Left renal cortex interstitium (tissue), 4 donors: ENCODE measurements at places on chromosomes 11 and 22. TPM values are rescaled to one million over a fixed set of nuclear protein-coding genes. Genes with fewer than 3 reads are reported as not detected.

ANO1 gene
- 14.5 TPM for polyA plus RNA-seq

HEPN1 gene
- polyA plus RNA-seq = 2.0 TPM

MRPL17 gene
- polyA plus RNA-seq = 81.0 TPM

LRRC74B gene
- polyA plus RNA-seq = 0.19 TPM

ISX gene
- 0.41 TPM for polyA plus RNA-seq

INPP5J gene
- 7.8 TPM for polyA plus RNA-seq

AP1B1 gene
- polyA plus RNA-seq = 43.9 TPM

API5 gene
- 108 TPM for polyA plus RNA-seq

- DNase-seq = no peak
Observed at GRCh38 chr11:83648610-83649527, 362.7 kb upstream of the CCDC90B start.

GRCh38 chr11:121274332-121274991 is 18.1 kb upstream of the SC5D start:
- no peak for DNase-seq

DNA sequence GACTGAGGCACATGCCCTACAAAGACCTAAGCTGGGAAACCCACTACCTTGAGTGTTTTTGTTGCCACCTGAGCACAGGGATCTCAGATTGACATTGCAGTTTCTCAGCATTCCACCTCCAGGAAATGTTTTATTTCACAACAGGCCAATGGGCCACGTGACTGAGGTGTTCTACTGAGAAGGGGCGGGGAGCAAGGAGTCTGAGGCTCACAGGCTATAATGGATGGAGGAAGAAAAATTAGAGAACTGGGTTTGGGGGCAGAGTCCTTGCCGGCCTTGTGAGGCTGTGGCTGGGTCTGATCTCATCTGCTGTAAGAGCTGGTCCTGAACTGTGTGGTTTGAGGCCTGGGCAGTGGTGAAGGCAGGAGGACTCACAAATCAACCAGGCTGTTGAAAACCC is 40.7 kb downstream of the ZNF202 start:
- DNase-seq = no peak

- no peak for DNase-seq
Observed at GRCh38 chr22:35977136-35977535, 51.5 kb downstream of the RBFOX2 start.
